ENCODE measurements at places on chromosomes 4 and X. TPM values are rescaled to one million over a fixed set of nuclear protein-coding genes. Genes with fewer than 3 reads are reported as not detected.

The ANXA10 gene
- total RNA-seq = 50.8 TPM

The RCHY1 gene
- total RNA-seq = 6.2 TPM

The DMP1 gene
- not detected for total RNA-seq

DNA sequence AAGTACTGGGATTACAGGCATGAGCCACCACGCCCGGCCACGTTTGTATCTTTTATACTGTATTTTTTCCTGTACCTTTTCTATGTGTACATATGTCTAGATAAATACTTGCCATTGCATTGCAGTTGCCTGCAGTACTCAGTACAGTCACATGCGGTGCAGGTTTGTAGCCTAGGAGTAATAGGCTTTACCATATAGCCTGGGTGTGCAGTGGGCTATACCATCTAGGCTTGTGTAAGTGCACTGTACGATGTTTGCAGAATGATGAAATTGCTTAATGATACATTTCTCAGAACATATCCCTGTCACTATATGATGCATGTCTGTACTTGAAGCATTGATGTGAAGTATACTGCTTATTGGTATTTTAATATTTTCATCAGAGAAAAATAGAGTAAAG is 115.4 kb upstream of the PUDP start:
- no peak for DNase-seq

DNA sequence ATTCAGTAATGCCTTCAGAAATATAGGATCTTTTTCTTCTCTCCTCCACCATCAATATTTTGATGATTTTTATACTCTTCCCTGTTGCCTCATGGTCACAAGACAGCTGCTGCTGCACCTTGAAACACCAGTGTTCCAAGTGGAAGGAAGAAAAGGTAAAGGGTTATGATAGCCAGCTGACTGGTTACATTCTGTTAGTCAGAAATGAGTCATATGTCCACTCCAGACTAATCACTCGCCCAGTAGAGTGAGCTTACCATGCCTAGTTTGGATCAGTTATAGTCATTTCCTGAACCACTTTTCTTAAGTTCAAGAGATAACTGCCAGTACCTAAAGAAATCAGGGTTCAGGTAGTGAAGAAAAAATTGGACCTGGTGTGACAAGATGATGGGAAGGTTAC is 532.3 kb upstream of the SMIM31 start:
- DNase-seq = peak; percentile 10

DNA sequence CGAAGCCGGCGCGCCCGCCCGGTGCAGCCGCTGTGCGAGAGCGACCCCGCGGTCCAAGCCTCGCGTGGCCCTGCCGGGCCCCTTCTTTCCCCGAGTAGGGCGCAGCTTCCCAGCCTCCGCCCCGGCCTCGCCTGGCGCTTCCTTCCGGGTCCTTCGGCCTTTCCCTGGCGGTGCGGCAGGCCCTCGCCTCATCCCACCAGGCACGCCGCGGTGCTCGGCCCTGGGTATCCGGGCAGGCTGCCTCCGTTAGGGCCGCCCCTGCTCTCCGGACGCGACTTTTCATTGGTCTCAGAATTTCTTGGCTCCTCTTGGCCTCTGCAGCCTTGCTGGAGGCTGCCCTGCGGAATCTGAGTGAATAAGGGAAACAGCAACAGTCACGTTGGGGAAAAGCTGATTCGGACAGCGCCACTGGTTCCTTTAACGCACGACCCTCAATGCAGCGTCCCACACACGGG is 429 bp downstream of the UVSSA start:
- DNase-seq = peak; percentile 74

GRCh38 chr4:41320278-41320677 is 63.5 kb downstream of the UCHL1 start:
- peak; percentile 55 for DNase-seq

DNA sequence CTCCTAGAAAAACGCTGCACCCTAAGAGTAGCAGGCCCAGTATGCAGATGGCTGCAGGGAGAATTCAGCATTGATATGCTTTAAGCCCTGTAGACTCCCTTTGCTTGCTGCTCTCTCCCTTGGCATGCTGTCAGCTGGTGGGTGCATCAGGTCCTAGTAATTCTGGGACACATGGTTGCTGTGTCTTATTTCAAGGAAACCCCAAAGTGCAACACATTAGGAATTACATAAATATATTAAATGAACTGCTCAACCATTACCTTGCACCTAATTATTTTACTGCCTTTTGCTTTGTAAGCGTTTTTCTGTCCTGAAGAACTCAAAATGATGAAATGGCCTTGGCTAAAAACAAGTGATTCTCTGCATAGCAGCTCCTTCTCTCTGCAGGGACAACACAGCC is 516.3 kb downstream of the ZIC3 start:
- DNase-seq = no peak

- DNase-seq = no peak
Measured at GRCh38 chr4:48234575-48234974, 35.1 kb downstream of the TEC start.

DNA sequence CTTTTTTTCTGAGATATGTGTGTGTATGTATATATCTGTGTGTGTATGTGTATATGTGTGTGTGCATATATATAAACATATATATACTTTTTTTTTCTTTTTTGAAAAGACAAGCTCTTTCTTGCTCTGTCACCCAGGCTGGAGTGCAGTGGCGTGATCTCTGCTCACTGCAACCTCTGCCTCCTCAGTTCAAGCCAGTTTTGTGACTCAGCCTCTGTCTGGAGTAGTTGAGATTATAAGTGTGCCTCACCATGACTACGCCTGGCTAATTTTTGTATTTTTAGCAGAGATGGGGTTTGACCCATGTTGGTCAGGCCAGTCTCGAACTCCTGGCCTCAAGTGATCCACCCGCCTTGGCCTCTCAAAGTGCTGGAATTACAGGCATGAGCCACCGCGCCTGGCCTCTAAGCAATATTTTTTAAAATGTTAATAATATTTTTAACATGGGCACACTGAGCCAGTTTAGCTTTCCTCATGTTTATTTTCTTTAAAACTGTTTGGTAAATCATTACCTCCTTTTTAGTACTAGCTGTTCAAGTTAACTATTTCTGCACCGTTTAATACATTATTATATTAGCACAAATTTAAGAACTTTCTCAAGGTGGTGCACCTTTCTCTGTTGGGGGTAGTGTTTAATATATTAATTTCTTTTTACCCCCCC is 33.3 kb downstream of the BBS12 start:
- no peak for DNase-seq

GRCh38 chr4:7784131-7784870 is 155.4 kb downstream of the AFAP1 start:
- DNase-seq = no peak

GRCh38 chrX:65987811-65988210 is 52.1 kb downstream of the VSIG4 start:
- no peak for DNase-seq

Data from HT-29 (cell line).